ENCODE measurements at places on chromosomes 1 and 21.

DNA sequence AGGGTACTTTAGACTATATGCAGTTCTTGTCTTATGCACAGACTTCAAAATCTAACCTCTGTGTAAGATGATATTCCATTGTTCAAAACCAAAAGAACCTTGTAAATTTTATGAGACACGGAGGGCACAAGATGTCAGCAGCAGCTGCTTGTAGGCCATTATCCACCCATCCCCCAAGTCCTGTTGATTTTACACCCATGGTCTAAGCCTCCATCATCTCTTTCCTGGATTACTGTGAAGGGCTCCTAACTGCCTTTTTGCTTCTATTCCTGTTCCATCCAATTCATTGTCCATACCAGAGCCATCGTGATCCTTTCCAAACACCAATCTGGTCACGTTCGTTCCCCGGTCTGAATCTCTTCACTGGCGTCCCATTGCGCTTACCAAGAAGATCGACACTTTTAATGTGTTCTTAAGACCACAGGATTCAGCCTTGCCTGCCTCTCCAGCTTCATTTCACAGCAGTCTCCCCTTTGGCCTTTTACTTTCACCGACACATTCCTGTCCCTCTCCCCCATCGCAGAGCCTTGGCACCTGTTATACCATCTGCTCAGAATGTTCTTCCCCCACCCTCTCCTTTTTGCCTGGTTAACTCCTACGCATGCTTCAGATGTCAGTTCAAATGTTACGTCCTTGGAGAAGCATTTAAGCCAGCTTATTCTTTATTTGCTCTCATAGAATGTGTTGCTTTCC is 107.3 kb upstream of the POU3F1 start:
- DNase-seq = no peak

DNA sequence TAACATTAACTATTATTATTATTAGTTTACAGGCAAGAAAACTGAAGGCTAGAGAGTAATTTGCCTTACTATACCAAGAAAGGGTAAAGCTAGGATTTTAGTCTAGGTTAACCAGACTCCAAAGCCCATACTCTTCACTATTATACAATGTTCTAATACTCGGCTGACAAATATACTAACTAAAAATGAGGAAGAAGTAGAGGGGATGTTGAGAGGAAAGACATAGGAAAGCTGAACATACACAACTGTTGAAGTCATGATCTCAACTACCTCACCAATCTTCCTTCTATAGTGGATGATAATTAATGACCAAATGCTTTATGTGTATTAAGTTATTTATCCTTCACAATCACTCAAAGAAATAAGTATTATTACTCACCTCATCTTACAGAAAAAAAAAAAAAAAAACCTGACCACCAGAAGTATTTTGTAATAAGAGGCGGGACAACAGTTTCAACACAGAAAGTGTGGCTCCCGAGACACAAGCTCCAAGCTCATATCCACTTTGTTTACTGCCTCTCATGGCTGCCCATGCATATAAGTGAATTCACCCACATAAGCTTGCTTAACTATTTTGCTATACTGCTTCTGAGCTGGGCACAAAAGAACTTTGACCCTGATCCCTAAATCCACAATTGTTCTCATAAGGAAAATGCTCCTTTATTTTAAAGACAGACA is 78.0 kb downstream of the USP1 start:
- no peak for DNase-seq

- no peak for DNase-seq
These were observed 24.9 kb upstream of the MAP1LC3C start for GRCh38 chr1:242023805-242024204.

- no peak for DNase-seq
These were observed 730.7 kb upstream of the RGS18 start for GRCh38 chr1:191427593-191427992.

DNA sequence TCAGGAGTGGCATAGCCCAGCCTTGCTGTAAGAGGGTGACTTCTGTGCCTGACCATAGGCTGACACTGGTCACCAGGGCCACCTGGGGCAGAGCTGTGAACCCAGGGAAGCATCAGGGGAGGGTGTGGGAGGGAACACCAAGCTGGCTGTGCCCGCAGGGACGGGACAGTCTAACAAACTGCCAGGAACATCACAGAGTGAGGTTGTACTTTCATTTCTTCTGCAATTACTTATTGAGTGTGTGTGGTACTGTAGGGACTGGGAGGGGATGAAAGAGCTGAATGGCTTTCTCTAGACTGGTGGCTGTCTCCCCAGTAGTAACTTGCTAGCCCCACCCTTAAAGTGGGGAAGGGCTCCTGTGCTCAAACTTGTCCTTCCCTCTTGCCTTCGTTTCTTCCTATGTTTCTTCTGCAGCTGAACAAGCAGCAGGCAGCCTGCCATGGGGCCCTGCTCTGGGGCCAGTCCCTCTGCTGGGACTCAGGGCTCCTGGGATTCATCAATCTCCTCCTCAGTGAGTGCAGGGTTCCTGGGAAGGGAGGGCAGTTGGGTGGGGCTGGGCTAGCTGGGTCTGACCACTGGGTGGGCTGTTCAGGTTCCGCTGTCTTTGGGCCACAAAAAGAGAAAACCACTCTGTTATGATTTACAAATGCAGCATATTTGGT is 39.7 kb upstream of the ETV3 start:
- no peak for DNase-seq

- DNase-seq = no peak
These were observed 12.5 kb downstream of the FOXJ3 start for GRCh38 chr1:42322577-42322976.

DNA sequence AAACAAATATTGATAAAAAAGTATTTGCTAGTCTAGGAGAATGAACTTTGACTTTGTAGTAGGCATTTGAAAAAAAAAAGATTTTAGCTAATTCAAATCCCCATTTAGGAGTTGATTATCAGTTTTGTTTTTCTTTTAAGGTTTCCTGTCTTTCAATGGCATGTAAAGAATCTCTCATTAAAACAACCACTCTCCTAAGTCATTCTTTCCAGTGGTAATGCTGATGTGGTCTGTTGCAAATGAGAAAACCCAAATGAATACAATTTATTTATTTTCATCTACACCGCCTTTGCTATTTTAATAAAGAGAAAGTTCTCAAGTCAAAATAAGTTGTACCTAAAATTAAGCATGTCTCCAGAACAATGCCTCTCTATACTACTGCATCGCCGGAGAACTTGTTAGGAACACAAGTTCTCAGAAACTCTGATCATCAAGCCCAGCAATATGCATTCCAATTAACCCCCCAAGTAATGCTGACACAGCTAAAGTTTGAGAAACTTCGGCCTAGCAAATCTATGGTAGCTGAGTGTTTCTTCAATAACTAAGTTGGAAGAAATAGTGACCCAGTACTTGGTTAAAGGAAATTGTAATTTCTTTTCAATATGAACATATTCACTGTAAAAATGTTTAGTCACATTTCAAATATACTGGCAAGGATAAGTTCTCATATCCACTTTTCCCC is 255.1 kb downstream of the PTPRC start:
- DNase-seq = no peak

DNA sequence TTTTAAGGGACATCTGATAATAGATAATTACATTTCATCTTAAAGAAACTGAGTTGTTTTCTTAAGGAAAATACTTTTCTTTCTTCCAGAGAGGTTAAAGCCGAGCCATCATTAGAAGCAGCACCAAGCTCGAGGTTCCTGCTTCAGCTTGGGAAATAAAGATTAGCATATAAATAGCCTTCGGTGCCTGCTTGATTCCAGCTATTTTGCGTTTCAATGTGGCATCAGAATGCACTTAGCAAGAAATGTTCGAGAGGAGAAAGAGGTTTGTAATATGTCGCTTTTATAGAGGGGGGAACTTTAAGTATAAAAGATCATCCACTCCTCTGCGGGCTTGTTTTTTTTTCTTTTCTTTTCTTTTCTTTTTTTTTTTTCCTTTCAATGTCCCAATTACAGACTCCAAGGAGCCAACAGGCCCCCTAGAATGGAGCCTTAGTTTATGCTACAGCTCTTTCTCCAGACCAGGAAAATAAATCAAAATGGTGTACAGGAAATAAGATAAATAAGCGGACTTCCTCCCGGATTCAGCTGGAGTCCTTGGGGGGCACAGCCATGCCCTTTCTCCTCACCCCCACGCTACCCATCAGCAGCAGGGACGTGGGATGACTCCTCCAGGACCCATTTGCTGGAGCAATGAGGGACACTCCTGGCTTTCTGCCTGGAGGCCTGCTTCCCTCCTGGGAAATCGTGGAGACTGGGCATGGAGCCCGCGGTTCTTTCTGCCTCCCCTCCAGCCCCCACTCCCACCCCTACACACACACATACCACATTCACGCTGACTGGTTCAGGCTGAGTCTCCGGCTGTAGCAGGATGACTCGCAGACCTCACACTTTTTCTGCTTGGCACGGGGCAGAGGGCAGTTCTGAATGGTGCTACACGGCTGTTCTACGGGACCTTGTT is 131.6 kb downstream of the RRAGC start:
- DNase-seq = no peak

GRCh38 chr1:30749691-30750583 is 7.6 kb downstream of the LAPTM5 start:
- no peak for DNase-seq

DNA sequence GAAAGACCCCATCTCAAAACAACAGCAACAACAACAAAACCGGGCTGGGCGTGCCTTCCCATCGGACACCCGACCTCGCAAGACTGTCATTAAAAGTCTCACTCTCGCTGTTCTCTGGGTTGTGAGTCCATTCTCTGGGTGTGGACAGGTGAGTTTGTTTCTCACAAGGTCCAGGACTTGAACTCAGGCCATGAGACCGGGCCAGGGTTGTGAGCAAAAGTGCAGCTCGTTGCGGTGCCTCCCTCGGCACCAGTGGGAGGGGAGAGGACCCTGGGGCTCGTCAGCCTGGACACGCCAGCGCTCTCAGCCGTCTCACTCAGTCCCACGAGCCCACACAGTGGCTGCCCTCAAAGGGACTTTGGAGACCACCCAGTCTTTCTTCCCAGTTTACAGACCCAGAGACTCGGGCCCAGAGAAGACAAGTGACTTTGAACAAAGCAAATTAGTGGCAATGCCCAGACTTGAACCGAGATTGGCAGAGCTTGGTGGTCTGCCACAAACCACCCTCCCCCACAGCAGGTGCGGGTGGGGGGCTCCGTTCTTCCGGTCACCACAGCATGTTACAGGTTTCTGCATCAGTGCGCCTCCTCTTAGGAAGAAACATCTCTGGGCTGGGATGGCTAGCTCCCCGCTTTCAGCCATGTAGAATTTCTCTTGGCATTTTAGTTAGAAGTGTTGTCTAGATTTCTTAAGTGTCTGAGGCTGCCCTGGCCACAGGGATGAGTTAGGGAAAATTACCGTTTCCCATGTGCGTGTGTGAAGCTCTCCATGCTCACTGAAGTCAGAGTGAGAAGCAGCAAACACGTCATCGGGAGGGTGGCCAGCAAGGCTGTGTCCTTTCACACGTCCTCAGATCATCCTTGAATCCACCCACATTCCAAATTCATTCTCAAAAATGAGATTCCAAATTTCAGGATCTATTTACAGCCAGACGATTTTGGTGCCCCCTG is 28.3 kb downstream of the LRRC3 start:
- no peak for DNase-seq

GRCh38 chr21:44869781-44870747 is 3.4 kb downstream of the PTTG1IP start:
- DNase-seq = peak; percentile 78

GRCh38 chr1:168372861-168373371 is 92.2 kb downstream of the TBX19 start:
- no peak for DNase-seq

GRCh38 chr1:246420300-246420699 is 86.8 kb downstream of the SMYD3 start:
- no peak for DNase-seq

DNA sequence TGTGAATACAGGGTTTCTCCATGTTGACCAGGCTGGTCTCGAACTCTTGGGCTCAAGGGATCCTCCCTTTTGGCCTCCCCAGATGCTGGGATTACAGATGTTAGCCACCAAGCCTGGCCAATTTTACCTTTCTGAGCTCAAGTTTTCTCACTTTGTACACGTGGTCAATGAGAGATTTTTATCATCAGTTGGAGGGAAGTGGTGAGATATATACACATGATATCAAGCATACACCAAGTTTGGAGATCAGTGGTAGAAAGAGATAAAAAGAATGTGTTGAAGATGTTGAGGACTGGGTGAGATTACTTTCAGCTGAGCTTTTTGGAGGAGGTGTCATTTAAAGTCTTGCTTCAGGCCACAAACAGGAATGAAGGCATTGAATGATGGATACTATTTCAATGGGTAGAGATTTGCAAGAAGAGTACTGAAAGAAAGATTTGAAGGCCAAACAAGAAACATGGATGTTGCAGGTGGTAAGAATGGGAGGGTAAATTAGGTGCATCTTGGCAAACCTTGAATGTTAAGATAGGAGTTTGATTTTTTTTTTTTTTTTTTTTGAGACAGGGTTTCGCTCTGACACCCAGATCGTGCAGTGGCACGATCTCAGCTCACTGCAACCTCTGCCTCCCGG is 3.0 kb upstream of the SESN2 start:
- DNase-seq = no peak
